Activated naive CD4-positive, alpha-beta T cell treated with anti-CD3 and anti-CD28 coated beads for 36 hours (primary cell): ENCODE measurements at places on chromosomes 7 and 10. TPM values are rescaled to one million over a fixed set of nuclear protein-coding genes. Genes with fewer than 3 reads are reported as not detected.

DNA sequence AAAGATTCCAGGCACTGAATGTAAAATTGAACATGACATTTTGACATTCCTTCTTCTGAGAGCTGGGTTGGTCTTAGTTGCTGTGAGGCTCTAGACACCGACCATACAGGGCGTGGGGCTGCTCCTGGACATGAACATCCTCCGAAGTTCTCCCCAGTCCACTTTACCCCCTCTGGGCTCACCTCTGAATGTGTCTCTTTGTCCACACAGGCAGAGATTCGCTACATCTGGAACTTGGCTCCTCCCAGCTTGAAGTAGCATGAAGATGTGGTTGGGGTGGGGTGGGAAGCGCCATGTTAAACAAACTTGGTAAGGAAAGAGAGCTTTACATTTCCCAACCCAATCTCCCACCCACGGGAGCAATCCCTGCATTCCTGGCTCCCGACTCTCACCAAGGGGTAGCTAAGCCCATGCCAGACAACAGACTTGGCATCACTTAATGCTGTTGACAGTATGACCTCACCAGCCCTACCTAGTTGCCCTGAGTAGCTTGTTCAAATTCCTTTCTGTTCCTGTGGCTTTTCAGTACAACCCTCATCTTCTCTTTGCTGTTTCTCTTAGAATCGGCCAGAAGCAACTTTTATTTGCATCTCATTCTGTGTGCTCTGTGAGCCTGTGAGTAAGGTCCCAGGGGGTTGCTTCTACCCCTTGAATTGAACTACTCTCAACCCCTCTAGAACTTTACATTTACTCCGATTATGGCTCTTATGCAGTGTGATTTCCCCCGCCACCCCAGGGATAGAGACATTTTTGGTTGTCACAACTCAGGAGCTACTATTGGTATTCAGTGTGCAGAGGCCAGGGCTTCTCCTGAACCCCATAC, 211.4 kb downstream of the SEC23IP start:
- no peak for DNase-seq

DNA sequence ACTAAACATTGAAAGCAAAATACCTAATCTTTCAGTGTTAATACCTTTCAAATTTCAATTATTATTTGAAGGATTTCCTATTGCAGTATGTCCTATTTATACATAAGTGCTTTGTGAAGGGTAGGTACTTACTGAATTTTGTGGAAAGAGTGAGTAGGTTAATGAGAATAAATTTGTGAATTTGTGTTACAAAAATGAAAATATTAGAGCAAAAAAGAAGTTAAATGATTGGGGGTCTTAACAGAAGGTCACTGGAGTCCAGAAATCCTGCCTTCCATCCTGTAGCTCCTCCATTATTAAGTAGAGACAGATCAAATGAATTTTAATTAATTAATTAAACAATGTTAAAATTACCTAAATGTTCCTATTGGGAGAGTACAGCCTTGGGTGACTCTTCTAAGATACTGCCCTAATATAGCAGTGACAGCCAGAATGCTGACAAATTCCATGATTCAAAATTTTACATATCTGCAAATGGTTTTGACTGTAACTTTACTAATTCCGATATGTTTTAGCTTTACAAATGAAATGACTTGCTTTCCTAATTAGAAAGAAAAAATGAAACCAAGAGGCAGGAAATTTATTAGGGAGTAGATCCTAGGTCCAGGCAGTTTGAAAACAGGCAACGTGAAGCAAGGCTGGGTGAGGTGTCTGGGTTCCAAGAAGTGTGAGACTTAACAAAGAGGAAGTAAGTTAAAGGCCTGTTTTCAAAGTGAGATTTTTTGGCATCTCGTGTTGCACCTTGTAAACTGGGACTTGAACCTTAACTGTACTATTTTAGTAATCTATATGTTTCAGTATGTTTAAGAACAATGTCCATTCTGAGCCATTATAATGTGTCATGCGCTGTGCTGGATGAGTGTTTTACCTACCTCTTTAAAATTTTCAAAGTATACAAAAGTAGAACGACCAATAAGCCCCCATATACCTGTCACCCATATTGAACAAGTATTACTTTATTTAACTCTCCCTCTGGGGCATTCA, 1.5 kb downstream of the PIK3CG start:
- DNase-seq: peak; percentile 51

The CEP55 gene
- total RNA-seq: 64.4 TPM

DNA sequence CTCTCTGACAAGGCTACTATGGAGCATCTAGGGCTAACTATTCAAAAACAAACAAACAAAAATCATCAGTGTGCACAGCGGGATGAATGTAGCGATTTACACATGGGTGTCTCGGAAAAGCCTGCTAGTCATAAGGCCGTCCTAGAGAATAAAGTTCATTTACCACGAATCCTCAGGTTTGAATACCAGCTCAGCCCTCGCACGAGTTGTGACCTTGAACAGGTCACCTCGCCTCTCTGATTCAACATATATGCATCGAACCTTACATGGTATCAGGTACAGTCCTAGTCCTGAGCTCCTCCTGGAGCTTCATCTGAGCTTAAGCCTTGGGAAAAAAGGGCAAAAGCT, 572 bp downstream of the ATP5MF start:
- DNase-seq: peak; percentile 16

The CCDC201 gene
- not detected for total RNA-seq

DNA sequence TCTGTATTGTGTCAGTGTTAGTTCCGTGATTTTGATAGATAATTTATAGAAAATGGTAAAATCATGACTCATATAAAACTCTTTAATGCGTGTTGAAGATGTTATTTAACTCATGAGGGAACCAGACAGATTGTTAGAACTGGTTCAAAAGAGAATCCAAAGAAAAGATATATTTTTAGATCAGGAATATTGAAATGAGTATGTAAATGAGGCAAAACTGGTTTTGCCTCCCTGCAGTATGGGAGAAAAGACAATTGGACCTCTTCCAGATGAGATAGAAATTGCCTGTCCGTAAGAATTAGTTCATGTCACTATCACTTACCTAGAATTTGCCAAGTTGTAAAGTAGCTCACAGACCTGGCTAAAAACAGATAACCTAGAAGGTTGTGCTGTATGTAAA, 17.6 kb downstream of the CDC123 start:
- DNase-seq: no peak

The CNPY4 gene
- total RNA-seq: 8.7 TPM

DNA sequence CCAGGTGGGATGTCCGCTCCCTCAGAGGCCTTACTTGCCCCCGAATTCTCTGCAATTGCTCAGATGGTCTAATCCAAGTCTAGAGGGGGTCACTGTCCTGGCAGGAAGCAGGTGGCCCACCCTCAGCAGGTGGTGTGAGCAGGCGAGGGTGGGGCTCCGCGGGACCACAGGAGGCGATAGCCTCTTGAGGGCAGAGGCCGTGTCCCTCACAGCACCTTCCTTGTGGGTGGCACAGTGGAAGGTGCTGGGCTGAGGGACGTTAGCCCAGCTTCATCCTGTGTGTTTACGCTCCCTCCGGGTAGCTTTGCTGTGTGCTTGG, 38.3 kb upstream of the INPP5A start:
- DNase-seq: no peak

DNA sequence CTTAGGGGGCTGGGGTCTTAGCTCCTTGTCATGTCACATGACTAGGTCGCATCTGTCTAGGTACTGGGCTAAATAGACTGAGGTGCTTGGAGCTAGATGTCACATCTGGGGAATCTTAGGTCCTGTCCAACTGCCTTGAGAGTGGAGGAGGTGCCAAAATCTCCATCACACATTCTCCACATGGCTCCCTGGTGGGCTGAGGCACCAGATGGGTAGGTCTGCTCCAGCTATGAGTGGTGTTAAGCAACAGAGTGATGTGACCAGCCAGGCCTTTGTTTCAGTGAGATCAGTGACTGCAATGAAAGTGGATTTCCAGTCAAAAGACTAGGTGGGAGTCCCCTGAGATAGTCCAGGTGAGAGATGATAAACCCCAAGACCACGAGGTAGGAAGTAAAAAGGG, 251.8 kb downstream of the BMPER start:
- DNase-seq: no peak

- no peak for DNase-seq
Observed at GRCh38 chr7:5429253-5429856, 5.7 kb upstream of the TNRC18 start.

DNA sequence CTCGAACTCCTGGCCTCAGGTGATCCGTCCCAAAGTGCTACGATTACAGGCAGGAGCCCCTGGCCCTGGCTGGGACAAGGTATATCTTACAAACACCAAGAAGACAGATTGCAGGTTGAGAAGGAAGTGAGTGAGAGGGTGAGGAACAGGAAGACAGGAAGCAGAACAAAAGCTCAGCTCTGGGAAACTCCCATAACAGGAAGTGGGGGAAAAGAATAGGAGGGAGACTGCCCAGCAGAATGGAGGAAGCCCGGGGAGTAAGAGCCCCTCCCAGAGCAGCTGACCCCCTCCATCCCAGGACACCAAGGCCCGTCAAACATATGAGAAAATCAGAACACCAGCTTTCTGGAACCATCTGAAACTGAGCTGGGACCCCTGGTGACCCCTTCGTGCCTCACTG, 2.9 kb downstream of the TECPR1 start:
- peak; percentile 33 for DNase-seq

GRCh38 chr7:136234040-136234439, 256.9 kb upstream of the MTPN start:
- DNase-seq: no peak

GRCh38 chr10:21524526-21525366, 736 bp downstream of the SKIDA1 start:
- DNase-seq: peak; percentile 16

DNA sequence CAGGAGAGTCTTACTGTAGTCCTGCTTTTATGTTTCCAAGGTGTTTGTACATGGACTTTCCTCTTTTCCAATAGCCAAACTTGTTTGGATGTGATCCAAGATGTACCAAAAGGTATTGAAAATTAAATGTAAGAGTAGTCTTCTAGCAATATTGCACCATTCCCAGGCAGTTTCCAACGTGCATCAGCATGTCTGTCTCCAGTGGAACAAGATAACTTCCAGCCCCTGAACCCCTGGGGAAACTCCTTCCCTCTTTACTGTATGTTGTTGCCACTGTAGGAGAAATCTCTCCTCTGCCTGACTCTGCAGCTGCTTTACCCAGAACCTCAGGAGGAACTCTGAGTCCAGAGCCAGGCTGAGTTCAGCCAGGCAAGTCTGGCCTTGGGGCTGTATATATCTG, 18.5 kb downstream of the ARMC10 start:
- no peak for DNase-seq

The SLC26A5 gene
- total RNA-seq: not detected

The OPN4 gene
- total RNA-seq: not detected

The ARL5B gene
- total RNA-seq: 14.1 TPM

DNA sequence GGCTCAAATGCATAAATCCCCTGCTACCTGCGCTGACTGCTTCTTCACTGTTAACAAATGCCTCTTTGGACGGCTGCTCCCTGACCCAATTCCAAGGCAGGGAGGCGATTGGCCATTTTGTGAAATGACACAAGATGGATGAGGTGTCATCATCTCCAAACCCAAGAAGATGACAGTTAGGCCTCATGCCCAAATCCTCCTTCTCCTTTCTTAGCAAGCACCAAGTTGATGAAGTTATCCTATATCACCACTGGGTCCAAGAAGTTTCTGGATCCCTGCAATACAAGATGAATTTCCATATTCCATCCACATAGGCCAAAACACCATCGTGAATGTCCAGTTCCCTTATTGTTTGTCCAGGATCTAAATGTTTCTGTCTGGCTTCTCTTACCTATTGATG, 98.5 kb upstream of the RAB11FIP2 start:
- DNase-seq: no peak

DNA sequence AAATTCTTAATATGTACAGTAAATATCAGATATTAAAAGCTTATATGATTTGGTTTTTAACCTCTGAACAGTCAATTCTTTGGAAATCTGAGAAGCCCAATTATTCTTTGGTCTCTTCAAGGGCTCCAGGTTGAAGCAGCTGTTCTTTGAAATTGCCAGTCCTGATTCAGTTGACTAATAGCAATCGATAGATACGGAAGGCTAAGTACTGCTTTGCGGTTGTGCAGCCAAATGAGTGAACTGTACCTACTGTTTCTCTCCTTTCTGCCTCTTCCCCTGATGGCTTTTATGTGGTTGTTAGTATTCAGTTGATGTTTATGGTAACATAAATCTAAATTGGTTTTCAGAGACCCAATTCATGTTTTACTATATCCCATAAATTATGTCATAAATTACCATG, 103.1 kb upstream of the RPA3 start:
- DNase-seq: no peak

- no peak for DNase-seq
Observed at GRCh38 chr10:88833723-88834122, 17.9 kb downstream of the ANKRD22 start.

DNA sequence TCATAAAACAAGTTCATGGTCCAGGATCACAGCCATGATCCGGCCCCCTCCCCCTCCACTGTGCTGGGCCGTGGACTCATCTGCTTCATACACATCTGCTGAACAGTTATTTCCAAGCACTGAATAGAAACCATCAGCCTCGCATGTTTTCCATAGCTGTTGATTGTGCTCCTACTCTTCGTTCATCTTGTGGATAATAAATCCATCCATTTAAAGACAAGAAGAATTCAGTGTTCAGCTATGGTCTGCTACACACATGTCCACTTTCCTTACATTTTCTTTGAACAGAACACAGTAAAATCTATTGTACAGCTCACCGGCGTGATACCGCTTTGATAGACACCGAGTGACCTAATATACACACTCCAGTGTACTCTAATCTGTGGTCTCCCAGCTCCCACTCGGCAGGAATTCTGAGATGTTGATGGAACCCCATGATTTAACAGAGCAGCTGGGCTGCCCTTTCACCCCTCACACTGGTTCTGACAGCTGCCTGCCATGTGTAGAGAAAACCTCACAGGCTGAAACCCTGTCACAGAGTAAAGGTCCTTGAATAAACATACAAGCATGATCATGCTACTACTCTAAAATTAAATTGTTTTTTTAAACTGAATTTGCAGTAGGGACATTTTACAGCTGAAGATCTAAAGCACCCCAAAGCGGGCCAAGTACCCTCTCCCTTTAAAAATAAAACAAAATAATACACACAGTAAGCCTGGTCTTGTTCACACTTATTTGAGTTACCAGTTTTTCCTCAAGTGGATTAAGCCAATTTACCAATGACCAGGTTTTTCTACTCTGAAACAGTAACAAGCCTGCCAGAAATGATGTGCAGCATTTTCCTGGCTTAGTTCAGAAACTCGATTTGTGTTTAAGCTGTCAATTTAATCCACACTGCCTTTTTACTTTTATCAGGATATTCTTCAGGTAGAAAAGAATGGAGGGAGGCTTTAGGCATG, 95.1 kb upstream of the FZD1 start:
- no peak for DNase-seq

The CACNB2 gene
- not detected for total RNA-seq

GRCh38 chr7:147756300-147756699, 834.3 kb upstream of the C7orf33 start:
- DNase-seq: no peak

GRCh38 chr10:4174197-4174596, 389.2 kb upstream of the KLF6 start:
- DNase-seq: peak; percentile 12

The NPC1L1 gene
- total RNA-seq: not detected

- DNase-seq: no peak
Observed at GRCh38 chr7:114930107-114930661, 8.3 kb downstream of the MDFIC start.

The SEMA3E gene
- total RNA-seq: not detected
